ENCODE measurements at places on chromosomes 1 and 21.

DNA sequence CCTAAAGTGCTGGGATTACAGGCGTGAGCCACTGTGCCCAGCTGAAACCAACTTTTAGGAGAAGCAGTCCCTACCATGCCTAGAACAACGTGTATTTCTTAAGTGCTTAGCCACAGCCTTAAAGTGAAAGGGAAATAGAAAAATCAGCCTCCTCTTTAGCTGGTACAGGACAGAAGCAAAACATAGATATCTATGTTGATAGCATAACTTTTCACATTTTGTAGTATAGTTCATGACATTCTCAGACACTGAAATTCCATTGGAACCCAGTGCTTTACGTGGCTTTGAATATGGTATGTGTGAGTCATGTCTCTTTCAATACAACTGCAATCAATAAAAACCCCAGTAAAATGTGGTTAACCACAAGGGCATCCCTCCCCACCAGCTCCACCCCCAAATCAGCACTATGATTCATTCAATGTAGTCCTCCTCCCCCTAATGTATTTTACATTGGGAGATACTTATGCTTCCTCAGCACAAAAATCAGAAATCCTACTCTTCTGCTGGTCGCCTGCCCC is 32.1 kb downstream of the TGFB2 start:
- no peak for DNase-seq

DNA sequence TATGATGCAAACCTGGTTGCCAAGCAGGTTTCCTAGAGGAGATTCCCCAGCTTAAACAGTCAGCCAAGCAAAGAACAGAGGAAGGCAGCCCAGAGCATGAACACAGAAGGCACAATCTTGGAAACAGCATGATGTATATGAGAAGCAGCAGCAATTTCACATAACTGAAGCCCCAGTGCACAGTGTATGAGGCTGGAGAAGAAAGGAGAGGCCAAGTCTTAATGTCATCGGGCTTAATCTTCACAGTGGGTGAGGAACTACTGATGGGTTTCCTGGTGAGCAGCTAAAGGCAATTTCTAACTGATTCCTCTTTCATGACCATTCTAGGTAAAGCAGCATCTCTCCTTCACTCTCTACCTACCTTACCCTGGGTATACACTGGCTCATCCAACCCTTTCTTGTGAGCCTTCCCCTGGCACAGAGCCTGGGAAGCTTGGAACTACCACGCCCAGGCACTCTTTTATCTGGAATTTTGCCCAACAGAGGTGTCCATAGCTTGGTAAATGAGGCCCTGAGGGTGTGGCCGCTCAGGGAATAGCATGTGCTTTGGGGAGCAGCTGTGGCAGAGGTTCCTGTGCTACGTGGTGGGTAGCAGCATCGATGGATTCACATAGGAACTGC is 22.0 kb downstream of the FYB2 start:
- DNase-seq, result no peak

DNA sequence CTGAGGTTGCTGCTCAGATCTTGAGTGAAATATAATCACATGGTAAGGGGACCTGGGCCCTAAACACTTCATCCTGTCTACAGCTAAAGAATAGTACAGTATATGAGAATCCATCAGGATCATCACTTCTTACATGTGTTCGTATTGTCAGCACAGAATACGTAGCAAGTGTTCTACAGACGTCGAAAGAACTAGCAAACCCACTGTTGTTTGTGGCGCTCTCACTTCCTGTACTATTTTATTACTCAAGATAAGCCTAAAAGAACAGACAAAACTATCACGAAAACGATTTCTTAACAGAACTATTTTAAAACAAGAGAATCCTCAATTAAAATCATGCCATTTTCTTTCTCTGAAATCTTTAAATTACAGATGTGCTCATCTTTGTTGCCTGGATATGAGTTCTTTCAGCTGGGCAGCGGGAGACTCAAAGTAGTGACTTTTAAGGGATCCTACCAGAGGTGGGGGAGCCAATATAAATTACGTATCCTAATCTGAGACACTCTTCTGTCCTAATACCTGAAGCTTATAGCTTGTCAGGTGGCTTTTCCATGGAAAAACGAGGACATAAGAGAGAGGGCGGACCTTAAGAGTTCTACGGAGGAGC is 724 bp downstream of the ST7L start:
- no peak for DNase-seq

- DNase-seq, result no peak
Observed at GRCh38 chr1:172917972-172918371, 132.8 kb downstream of the TNFSF18 start.
